ENCODE measurements at places on chromosomes 3 and 15.

DNA sequence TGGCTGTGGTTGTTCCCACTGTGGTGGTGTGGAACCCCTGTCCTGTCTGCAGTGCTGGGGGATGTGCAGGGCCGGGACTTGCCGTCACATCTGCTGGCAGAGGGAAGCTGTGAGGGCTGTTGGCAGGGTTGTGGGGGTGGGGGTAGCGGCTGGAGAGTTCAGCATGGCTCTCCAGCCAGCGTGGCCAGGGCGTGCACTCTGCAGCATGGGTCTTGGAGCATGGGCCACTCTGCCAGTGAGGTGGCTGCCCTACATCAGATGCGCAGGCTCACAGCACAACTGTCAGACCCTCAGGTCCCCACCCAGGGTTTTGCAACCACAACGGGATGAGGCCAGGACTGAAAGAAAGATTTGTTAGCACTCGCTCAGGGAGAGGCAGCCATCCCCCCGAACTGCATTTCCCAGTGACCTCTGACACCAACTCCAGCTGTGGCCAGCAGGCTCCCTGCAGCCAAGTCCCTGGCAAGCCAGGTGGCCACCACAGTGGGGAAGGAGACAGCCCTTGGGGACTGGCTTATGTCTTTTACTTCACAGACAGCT is 237.7 kb upstream of the LYSMD4 start:
- DNase-seq = peak; percentile 27

DNA sequence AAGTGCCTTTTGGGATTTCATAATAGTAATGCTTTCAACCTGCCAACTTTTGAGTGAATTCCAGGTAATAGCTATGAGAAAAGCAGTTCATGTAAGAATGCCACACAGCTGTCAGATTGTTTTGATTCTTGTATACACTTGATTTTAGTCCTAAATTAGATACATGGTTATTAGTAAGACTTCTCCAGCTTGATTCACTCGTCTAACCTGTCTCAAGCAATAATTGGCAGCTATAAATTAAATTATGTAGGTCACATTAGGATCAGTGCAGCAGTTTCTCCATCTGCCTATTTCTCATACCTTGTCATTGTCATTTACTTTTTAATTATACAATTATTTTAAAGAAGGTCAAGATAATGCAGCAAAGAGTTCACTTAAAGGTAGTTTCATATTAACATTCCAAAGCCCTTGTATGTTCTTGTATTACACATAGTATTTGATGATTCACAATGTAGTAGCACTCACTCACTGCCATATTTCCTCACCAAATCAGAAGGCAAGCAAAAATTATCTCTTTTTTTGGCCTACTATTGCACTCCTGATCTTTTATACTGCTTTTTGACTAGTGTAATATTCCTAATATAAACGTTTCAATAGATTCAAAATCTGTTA is 10.9 kb upstream of the CRYBG3 start:
- DNase-seq = no peak

- DNase-seq = no peak
Measured at GRCh38 chr3:155639462-155640055, 105.3 kb downstream of the PLCH1 start.

DNA sequence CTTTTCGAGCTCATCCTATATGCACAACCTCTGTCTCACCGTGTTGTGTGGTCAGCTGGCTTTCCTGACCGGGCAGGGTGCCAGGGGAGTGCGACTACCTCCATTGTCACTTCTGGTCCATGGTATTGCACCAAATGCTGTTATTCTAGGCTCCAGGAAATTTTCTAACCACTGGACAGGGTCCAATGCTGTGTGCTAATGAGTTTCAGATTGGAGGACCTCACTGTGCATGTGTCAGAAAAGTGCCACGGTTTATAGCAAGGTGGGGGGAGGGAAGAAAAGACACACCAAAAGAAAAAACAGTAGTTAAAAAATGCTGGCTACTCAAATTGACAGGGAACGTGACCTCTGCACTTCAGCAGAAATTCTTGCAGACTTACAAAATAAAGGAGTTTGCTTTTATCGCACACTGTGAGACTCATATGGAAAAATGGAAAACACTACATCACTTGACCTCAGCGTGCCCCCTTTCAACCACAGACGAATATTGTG is 480.1 kb downstream of the FOXP1 start:
- DNase-seq = no peak

DNA sequence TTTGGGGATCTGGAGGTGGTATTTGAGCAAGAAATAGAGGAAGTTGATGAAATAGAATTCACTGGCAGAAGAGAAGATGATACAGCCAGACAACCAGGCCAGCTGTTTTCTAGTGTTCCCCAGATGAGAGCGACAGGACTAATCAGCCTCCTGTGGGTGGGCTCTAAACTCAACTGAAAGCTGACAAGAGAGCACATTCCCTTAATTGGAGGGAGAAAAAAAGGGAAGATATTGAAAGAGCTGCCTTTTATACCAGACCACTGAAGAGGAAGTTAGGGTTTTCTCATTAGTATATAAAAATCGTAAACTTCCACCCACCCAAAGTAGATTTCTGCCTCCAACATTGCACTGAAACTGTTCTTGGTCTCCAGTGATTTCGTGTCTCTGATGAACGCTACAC is 6.5 kb upstream of the TM4SF19 start:
- no peak for DNase-seq

- DNase-seq = no peak
Measured at GRCh38 chr15:95972041-95972553, 358.4 kb upstream of the NR2F2 start.

DNA sequence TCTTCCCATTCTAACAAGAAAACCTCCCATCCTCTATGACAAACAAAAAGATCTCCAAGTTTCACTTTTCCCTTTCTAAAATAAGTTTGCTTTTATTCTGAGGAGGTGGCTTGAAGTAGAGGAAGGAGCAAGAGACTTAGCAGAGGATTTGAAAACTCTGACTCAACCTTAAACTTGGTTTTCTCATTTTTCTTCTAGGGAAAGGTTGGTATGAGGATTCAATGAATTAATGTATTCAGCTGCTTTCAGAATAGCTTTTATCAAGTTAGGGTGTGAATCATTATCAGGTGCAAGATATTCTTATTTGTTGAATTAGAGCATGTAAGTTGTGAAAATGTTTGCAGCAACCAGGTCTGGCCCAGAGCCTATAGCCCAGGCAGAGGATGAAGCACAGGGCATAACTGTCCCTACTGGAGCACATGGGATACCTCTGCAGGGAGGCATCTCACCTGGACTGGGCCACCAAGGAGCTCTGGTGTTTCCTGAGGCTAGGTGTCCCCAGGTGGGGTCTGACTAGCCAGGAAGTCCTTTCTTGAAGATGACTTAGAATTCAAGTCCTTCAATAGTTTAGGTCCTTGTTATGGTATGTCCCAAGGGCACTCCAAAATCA is 42.3 kb downstream of the SATB1 start:
- no peak for DNase-seq

DNA sequence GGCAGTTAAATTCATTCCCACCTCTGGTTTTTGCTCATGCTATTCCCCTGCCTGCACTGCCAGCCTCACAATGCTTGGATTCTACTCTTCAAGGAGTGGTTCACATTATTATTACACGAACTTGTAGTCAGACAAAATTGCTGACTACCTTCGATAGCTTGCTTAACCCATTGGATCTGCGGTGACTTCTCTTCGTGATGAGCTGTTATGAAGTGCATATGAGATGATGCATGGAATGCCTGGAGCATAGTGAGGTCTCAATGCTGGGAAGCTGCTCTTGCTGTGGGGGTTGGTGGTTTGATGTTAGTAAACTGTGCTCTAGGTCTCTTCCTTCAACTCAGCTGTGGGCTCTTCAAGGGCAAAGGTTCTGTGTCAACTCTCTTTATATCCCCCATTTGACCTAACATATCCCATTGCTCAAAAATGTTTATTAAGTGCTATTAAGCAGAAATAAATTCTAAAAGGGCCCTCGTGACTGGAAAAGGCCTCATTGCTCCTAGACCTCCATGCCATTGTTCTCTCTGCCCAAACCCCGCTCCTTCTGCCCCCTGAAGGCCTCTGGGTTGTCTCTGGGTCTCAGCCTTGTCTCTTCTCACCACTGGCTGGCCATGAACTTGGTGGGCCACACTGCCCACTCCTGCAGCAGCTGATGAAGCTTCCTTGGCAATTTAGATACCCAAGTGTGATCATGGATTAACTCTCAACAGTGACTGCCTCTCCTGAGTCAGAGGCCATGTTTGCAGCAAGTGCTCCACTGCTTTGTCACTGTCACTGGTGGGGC is 4.5 kb upstream of the SLCO2A1 start:
- no peak for DNase-seq

DNA sequence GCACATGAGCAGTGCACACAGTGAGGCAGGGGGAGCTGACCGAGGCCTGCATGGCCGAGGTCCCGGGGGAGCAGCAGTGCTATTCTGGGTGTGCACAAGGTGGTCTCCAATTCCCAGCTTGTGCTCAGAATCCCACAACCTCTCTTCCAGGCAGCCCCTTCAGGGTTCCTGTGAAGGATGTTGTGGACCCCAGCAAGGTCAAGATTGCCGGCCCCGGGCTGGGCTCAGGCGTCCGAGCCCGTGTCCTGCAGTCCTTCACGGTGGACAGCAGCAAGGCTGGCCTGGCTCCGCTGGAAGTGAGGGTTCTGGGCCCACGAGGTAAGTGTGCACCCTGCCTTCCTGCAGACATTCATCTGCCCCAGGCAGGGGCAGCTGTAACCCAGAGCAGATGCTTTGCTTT is 80.2 kb downstream of the DNASE1L3 start:
- no peak for DNase-seq

DNA sequence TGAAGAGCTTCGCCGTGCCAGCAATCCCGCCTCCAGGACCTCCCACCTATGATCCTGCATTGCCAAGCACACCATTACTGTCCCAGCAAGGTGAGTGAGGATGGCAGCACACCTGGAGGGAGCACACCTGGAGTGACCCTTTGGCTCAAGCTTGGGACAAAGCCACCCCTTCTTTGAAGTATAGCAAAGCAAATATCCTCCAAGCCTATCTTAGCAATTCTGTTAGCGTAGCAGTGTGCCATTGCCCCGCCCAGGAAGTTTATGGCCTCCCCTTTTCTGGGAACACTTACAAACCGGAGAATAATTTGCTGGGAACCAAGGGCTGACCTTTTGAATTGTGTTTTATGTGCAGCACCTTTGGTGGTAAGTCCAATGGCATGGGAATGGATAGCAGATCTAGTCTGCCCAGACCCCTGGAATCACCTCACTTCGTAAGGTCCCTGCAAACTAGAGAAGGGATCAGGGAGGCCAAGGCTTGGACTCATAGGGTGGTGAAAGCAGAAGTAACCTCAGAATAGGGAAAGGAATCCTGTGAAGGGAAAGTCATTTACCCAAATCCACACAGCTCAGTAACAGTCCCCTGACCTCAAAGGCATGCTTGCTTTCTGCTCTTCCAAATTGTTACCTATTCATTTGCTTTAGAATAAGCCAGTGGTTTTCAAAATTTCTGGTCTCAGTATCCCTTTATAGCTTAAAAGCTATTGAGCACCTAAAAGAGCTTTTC is 70.1 kb downstream of the HCN4 start:
- no peak for DNase-seq

GRCh38 chr3:60147249-60147950 is 1097.6 kb upstream of the CFAP20DC start:
- DNase-seq = peak; percentile 20

- DNase-seq = no peak
Measured at GRCh38 chr3:85783291-85783690, 824.5 kb downstream of the CADM2 start.

DNA sequence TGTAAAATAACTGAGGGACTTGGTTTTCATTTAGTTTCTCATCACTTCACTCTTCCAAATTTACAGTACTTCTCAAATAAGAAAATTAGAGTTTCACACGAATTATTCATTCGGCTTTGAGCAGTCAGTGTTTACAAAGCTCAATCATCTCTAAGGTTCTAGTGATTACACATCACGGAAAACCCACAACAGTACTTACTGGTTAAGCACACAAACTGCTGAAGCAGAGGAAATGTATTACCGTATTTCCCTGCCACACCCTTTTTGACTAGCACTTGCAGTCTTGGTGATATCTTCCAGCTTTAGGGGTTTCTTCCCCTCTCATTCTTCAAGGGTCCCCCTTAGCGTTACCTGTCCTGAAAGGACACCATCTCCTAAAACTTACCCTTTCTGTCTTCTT is 164.8 kb upstream of the CDIN1 start:
- no peak for DNase-seq

GRCh38 chr3:98008855-98009254 is 26.3 kb downstream of the GABRR3 start:
- DNase-seq = no peak

- no peak for DNase-seq
Measured at GRCh38 chr3:28287046-28287445, 45.6 kb downstream of the CMC1 start.

DNA sequence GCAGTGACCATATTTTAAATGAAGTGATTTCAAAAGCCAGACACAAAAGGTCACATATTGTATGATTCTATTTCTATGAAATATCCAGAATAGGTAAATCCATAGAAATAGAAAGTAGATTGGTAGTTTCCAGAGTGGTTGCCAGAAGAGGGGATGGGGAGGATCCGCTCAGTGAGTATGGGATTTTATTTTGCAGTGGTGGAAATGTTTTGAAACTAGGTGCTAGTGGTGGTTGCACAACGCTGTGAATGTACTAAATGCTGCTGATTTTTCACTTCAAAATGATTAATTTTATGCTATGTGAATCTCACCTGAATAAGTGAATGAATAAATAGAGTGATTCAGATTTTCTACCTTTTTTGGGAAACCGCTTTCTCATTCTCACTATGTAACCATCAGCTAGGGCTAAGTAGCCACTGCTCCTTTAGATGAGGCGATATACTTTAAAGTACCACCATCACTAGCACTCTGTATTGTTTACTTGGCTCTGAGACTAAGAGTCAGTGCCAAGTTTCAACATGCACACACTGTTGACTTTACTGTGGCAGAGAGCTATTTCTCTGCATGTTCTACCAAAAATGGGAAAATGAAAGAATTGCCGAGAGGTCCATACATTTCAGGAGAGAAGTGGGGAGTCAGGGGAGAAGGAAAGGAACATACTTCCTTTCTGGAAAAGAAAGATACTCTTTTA is 90.7 kb upstream of the GOLIM4 start:
- DNase-seq = no peak

- DNase-seq = peak; percentile 36
Measured at GRCh38 chr3:10366651-10367101, 45.8 kb upstream of the SEC13 start.

DNA sequence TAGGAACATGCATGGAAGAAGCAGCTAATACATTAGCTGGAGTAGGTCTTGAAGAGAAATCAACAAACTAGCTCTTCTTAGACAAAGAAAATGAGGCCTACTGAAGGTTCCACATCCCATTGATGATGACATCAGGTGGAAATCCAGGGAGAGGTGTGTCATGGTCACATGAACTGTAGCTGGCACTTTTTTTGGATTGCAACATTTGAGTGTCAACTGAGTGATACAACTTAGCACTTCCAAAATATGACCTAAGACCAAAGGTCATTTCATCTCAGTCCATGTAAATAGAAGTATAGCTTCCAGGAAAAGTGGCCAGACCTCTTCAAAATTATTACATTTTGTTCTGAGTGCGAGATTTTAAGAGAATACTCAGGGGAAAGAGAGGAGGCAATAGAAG is 117.2 kb upstream of the MEIS2 start:
- no peak for DNase-seq

GRCh38 chr3:179580992-179581391 is 18.3 kb downstream of the ACTL6A start:
- DNase-seq = no peak
